ENCODE measurements at places on chromosomes 2 and 18.

GRCh38 chr2:182952741-182953450, 85.4 kb downstream of the NCKAP1 start:
- DNase-seq: peak; percentile 74

DNA sequence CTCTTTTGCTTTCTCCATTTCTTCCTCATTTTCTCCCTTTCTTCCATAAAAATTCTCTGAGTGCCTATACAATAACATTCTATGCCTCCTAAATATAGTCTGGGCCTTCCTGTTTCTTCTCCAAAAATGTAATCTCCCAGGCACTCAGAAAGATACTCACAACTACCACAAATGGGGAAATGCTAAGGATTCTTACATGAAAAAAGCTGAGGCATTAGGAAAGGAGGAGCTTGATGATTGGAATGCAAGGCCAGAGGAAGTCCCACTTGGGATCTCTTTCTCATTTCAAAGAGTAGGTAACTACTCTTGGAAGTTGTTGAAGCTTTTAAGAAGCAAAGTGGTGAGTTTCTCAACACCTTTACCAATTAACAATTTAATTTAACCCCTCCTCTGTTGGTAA, 3.4 kb downstream of the VSNL1 start:
- no peak for DNase-seq

DNA sequence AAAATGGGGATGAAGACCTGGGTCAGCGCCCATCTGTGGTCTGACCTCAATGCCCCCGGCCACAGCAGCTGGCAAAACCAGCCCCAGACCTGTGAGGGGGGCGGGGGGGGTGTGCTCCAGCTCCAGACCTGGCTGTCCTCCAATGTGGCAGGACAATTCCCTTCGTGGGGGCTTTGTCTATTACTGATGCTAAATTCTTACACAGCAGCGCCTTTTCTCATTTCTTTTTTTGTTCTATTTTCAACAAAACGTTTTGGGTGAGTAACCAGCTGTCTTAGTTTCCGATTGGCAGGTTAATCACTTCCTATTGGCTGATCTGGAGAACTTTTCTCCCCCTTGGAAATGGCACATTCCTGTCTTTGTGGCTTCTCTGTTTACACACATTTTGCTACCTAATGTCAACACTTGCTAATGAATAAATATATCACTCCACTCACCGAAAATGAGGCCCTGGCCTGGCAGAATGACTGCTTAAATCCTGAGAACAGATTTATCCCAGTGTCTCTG, 4.4 kb downstream of the SMAD7 start:
- DNase-seq: peak; percentile 70

GRCh38 chr18:50855976-50856757, 22.8 kb upstream of the ME2 start:
- DNase-seq: no peak

DNA sequence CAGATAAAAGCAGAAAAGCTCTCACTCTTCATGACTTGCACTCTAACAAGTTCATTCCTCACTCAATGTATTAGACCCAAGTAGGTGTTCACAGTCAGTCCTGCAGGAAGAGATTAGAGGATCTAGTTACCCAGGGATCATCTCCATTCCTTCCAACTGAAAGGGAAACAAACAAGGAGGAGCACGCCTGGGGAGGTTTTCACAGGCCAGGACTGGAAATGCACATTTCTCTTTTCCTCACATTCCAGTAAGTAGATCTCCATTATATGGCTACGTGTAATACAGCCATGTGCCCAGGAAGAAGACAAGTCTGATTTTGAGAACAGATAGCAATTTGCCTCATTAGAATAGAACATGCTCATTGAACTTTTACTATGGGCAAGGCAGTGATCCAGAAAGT, 1132.2 kb upstream of the FAM98A start:
- DNase-seq: no peak

DNA sequence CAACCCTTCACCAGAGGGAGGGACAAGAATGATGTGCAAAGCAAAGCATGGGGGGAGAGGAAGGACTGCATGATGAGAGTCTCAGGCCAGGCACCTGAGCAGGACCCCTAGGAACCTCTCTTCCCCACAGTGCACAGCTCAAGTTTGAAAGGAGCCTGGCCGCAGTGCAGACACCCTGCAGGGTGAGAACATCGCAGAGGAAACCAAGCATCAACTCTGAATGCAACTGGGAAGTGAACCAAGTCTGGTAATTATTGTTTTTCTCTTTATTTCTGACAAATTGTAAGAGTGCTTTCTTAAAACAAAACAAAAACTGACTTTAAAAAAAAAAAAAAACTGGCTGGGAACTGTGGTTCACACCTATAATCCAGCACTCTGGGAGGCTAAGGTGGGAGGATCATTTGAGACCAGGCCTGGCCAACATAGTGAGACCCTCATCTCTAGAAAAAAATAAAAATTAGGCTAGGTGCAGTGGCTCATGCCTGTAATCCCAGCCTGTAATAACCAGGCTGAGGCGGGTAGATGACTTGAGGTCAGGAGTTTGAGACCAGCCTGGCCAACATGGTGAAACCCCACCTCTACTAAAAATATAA, 15.3 kb downstream of the NPC1 start:
- DNase-seq: no peak

DNA sequence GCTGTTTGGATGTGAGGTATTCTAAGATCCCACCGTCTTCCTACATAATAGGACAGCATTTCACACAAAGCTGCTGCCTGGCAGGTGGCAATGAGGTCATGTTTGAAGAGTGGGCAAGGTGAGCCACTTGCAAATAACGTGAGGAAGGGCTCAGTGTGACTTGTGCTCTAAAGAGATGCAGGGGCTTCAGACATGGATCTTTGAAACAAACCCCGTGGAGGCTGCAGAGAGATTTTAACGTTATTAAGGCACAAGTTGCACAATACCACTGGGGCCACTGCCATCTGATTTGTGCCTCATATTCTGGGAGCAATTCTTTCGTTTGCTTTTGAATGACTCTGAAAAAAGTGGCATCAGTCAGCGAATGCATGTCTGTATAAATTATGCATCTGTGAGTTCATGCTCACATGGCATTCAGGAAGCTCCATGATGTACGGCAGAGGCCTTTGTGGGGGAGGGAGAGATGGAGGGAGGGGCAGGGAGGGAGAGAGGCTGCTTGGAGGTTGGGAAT, 362.0 kb downstream of the SOX11 start:
- no peak for DNase-seq

DNA sequence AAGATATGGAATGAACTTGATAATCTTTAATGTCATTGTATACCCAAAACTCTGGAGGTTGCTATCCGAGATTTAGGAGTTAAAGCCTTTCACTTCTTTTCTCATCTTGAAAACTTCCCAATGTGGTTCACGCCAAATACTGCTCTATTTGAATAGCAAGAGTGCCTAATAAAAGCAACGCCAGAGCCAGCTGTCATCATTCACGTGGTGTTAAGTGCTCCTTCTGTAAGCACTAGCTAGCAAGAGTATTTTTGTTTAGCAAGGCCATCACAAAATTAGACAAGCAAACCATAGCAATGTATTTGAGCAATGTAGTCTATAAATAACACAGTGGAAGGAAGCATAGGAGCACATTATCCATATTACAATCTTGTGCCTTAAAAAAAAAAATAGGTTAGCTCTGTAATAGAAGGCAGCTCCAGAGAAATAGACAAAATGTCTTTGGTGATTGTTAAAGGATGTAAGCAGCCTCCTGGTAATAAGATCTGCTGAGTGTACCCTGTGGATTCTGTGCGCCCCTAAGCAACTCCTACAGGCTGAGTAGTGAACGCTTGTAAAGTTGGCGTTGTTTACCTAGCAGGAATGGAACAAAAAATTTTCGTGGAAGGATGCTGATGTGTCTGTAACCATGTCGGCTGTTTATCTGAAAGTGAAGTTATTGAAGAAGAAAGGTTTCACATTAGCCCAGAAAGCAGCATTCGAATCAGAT, 518.0 kb downstream of the CNTNAP5 start:
- DNase-seq: no peak

- no peak for DNase-seq
These were observed 19.3 kb upstream of the TMEM18 start for GRCh38 chr2:696463-696862.

GRCh38 chr2:237581751-237582746, 8.5 kb downstream of the RAB17 start:
- peak; percentile 79 for DNase-seq

- DNase-seq: no peak
These were observed 100.7 kb upstream of the STPG4 start for GRCh38 chr2:47255794-47256193.

- DNase-seq: peak; percentile 62
These were observed 15.0 kb downstream of the HS1BP3 start for GRCh38 chr2:20635675-20636584.

DNA sequence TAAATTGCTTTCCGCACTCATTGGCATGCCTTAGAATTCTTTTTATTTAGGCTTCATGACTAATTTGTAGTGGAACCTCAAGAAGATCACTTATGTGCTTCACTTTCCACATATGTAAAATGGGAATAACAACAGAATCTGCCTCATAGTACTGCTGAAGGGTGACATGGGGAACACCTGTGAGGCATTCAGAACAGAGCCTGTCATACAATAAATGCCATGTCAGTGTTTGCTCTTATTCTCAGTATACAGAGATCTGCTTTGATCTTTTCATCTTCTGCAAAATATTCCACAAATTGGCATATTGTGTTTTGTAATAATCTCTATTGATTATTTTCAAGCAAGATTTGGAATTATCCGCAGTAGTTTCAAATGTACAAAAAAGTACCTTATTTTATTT, 17.4 kb upstream of the CPS1 start:
- no peak for DNase-seq

DNA sequence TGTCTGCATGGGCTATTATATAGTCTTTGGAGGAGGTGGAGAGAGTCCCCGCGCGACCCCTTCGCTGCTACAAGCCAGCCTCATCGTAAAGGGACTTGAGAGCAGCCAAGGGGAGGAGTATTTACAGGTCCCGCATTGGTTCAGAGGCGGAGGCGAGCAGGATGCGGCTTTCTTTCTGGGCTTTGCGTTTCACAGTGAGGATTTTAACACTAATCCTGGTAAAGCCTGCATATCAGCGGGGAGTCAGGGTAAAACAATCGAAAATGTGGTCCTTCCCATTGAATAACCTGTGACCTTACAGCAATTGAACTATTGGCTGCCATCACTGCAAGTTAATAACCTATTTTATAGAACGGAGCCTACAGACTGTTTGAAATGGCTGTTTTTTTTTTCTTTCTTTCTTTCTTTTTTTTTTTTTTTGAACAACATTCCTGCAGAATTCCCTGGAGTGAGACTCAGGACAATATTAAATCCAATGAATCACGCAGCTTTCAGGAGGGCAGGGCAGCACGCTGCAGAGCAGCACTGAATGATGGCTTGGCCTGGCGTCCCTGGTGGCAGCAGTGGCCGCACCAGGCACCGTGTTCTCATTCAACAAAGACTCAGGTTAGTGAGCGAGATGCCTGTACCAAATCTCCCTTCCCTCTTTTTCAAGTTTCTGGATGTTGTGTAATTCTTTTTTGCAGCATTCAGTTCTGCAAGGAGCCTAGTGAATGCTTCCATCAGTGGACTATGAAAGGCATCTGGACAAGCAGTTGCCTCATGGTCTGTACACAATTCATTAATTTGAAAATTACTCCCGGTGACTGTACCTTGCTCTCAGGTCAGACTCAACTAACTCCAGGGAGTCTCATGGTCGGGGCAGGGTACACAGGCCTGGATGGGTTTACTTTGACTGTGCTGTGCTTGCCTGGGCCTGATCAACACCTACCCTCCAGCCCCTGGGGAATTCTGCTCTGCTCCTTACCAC, 19.8 kb downstream of the SMIM21 start:
- peak; percentile 72 for DNase-seq

- peak; percentile 25 for DNase-seq
These were observed 95.4 kb downstream of the AAK1 start for GRCh38 chr2:69547984-69548715.

- no peak for DNase-seq
These were observed 8.6 kb downstream of the M1AP start for GRCh38 chr2:74639550-74639949.

DNA sequence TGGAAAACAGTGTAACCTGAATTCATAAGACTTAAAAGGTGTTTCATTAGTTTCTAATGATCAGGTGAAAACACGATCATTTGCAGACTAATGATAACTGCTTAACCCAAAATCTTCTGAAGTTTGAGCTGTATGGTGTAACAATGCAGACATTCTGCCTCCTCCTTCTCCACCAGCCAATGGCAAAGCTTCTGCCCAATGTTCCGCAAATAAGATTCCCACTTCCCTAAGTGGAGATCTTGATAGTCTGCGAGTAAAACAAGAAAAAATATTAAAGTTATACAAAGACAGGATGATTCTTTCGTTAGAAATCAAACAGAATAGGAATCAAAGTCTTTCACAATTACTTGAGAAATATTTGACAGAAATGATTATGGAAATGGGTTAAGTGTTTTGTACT, 8.1 kb downstream of the C2orf42 start:
- DNase-seq: no peak

DNA sequence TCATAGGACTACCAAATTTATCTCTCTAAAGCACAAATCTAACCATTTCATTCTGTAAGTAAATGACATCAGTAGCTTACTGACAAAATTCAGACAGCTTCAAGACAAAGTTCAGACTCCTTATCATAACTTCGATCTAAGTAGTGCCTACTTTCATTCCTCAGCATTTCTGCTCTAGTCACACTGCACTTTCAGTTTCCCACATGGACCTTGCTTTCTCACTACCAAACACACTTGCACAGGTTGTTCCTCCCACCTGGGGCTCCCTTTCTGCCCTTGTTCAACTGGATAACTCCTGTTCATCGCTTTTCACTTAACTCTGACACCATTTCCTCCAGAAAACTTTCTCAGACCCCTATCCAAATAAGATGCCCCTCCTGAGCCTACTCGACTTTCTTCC, 22.1 kb upstream of the CCDC150 start:
- no peak for DNase-seq

DNA sequence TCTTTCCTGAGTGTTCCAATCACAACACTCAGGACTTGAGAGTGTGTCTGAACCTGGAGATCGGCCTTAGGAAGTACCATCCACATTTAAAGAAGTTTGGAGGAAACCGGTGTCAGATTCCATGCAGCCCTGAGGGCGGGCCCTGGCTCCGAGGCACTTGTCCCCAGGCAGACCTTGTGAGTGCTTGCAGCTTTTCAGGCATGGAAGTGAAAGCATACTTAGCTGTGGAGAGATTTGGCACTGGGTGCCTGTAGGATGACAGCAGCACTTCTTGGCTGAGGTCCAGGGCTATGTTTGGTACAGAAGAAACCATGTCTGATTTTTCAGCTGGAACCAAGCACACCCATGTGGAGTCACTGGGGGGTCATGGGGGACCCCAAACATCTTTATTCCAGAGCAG, 230.8 kb downstream of the SEPTIN10 start:
- DNase-seq: peak; percentile 41

DNA sequence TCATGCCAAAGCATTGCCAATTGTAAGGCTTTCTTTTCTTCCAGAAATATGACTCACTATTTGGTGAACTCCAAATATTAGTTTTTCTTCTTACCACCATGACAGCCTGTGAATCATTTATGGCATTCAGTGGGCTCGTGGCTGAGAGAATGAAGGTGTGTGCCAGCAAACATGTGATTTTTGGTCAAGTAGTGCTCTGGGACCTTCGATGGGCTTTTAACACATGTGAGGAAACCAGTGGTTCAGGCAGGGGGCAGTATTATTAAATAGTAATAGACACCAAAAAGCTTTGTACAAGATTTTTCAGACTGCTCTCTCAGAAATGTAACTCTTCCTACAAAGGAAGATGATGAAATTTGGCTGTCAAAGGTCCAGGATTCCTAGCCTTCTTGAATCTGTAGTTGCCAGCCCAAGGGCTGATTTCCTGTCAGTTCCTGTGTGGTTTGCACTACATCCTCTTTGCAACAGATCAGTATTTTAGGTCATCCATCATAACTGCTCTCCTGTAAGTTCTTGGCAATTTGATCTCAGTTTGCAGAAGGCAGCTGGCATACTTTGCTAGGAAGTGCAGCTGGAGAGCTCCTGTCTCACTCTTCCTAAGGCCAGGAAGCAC, 64.3 kb downstream of the BABAM2 start:
- DNase-seq: peak; percentile 100
